ENCODE measurements at places on chromosomes 5 and 9.

DNA sequence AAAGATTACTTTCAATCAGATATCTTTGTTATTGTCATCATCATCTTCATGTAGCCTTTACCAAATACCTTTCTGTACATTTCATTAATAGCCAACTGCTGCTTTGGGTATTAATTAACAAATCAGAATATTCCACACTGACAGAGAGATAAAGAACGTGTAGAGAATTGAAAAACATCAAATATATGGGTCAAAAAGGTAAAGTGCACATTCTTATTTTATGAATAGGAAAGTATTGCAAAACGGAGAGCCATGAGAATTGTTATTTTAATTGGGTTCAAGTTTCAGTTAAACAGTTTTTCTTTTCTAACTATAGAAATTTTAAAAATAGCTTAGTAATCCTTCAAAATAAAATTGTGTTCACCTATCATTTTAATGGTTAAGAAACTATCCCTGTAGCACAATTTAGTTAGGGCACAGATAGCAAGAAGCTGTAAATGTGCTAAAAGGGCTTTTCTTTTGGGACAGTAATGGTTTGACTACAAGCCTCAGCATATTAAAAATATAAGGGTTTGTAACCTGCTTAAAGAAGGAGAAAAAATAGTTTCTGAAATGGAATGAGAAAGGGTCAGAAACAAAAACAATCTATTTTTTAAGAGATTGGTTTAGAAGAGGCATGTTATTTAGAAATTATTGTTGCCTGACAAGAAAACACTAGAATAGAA, 62.9 kb downstream of the PDE4D start:
- DNase-seq, result no peak

- no peak for DNase-seq
Measured at GRCh38 chr9:99051851-99052250, 53.1 kb upstream of the TGFBR1 start.

GRCh38 chr5:173664154-173664526, 47.7 kb upstream of the BOD1 start:
- no peak for DNase-seq

DNA sequence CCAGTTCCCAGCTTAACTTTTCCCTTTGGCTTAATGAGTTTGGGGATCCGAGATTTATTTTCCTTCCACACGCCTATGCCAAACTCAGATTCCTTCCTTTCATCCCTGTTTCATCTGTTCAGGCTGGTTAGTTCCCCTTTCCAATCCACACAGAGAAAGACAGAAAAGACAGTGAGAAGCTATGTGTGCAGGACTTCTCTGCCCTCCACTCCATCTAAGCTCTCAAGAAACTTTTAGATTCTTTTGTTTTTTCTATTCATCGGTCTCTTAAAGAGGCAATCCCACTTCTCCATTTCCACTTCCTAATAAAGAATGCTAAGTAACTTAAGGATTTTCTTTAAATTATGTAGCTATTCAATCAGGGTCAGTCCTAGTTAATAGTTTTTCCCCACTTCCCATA, 11.2 kb downstream of the ITGA1 start:
- no peak for DNase-seq

DNA sequence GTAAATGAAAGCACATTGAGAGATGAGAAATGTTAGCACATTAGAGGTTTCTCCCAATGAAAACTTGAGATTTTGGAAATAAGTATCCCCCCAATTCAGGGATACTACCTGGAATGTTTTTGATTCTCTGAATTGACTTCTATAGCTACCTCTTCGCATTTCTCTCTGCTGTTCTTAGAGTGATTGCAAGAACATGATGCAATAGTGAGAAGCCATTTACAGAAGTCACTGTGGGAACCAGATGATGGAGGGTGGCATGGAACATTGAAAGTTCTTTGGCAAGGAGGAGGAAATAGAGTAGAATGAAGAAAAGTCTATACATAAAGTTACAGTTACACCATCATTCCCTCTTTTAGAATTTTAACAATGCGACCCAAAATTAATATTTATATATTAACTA, 9.2 kb downstream of the NPR3 start:
- no peak for DNase-seq

DNA sequence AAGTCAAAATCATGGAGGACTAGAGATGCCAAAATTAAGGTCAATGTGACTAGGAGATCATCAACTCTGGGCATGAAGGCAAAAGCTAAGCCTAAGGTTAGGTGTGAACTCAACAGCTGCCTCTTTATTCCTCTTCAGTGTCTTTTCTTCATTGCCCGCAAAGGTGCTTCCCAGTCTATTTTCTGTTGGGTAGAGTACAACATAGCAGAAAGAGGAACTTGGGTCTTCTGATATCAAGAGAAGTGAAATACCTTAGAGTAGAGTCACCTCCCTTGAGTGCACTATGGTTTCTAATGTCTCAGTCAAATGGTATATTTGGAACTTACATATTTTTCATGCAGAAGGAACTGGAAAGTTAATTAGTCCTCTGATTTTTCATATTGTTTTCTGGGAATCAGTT, 122.5 kb upstream of the GRIN3A start:
- DNase-seq, result no peak

DNA sequence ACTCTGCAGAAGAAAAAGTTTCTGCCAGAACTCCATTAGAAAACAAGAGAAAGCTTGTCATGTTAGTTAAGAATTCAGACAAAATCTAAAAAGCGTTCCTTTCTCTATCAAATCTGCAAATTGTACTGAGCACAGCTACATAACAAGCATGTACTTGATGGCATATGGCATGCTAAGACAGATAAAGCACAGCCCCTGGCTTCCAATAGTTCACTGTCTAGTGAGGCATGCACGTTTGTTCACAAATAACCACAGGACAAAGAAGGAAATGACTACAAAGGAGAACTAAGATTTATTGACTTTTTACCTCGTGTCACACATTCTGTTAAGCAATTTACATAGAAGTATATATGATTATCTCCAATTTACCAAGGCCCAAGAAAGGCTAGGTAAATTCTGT, 518.2 kb upstream of the TLE4 start:
- DNase-seq, result no peak

DNA sequence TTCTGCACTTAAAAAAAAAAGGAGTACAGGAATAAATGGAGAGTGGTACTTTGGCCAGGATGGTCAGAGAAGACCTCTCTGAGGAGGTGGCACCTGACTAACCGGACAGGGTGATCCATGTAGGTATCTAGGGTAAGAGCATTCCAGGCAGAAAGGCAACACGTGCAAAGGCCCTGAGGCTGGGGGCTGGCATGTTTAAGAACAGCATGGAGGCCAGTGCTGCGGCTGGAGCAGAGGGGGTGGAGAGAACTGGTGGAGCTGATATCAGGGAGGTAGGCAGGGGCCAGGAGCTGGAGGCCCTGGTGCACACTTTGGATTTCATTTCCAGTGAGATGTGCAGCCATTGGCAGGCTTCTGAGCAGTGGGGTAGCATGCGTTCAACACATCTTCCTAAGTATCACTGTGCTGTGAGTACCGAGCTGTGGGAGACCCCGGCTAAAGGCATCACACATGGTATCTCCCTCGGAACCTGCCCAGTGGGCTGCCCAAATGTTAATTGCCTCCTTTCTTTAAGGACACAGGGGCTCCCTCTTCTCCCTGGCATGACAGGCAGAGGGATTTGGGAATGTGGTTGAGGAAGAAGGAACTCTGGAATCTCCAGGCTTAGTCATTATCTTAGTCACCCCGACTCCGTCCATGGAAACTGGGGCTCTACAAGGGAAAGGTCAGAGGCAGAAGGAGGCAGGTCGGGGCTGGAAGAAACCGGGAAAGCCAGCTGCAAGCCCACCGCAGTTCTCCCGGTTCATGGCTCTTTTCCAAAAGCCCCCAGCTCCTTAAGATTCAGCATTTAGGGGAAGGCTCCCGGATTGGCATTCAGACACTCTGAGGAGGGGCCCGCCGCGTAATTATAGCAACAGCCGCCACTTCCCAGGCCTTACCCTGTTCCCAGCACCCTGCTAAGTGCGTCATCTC, 18.6 kb downstream of the SLC6A7 start:
- no peak for DNase-seq

GRCh38 chr9:112094948-112095681, 80.0 kb downstream of the SUSD1 start:
- no peak for DNase-seq

GRCh38 chr9:31393240-31393639, 991.2 kb upstream of the ACO1 start:
- DNase-seq, result peak; percentile 5

- DNase-seq, result no peak
Measured at GRCh38 chr9:132183134-132183533, 21.3 kb downstream of the NTNG2 start.

GRCh38 chr9:116632990-116633838, 53.9 kb upstream of the TRIM32 start:
- no peak for DNase-seq

DNA sequence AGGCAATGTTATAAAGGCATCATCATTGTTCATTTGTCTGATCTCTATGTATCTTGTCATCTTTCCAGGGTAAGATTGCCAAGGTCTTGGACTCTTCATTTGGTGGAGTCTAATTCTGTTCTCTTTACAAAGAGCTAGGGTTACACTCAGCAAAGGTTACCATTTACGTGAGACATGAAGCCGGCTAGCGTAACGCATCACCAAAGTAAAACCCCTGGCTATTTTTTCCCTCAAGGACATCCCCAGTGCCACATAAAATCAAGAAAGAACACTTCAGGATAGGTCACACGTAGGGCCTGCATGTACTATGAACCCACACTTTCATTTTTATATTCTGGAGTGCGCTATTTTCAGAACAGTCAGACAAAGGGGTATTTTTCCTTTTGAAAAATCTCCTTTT, 20.0 kb upstream of the MYOT start:
- DNase-seq, result no peak

GRCh38 chr9:132267660-132268059, 87.1 kb downstream of the SETX start:
- no peak for DNase-seq

- no peak for DNase-seq
Measured at GRCh38 chr9:114051706-114052105, 26.4 kb downstream of the AMBP start.

- no peak for DNase-seq
Measured at GRCh38 chr5:167852515-167852914, 438.9 kb upstream of the WWC1 start.

GRCh38 chr5:38889424-38889823, 43.6 kb downstream of the OSMR start:
- DNase-seq, result no peak

DNA sequence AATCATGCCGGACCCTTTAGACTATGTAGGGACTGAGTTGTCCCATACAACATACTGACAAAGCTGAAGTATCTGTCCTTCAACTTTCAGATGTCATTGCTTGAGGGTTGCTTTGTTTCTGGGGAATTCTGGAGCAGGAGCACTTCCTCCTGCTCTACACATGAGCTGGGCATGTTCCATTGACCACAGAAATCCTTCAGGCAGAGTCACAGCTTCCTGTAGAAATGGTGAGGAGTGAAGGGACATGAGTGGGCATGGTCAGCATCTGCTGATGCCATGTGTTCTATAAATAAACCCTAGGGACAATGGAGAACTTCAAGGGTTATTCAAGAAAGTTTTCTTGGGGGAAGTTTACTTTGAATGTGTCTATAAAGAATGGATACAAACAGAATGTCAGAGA, 296.6 kb upstream of the FBXL7 start:
- no peak for DNase-seq

GRCh38 chr5:110054240-110054639, 364.5 kb downstream of the MAN2A1 start:
- peak; percentile 87 for DNase-seq

DNA sequence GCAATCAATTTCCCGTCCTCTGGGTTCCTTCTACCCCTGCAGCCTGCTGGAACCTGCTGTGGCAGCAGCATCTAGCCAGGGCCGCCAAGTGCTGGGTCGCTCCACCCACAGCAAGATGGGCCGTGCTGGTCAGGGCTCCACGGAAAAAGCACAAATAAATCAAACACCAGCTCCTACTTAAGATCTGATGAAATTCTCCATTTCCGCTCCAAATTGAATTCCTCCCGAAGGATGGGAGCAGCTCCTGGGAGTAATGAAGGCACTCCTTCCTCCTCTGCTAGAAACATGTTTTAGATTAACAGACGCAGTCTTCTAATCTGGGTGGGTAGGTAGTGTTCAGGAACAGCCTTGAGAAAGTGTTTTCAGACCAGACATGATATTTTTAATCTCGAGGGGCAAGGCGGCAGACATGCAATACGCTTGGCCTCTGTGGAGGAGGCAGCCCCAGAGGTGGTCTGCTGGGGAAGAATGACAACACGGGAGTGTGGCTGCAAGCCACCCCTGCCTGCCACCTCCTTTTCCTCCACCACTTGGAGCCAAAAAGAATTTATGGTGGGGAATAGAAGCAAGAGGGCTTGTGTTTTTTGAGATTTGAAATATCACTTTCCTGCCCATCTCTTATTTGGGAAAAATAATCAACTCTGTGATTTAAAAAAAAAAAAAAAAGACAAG, 194.1 kb downstream of the AOPEP start:
- DNase-seq, result no peak

- DNase-seq, result no peak
Measured at GRCh38 chr5:93476251-93476742, 104.7 kb downstream of the NR2F1-AS1 start.

GRCh38 chr9:35767458-35767857, 13.4 kb upstream of the MSMP start:
- no peak for DNase-seq

DNA sequence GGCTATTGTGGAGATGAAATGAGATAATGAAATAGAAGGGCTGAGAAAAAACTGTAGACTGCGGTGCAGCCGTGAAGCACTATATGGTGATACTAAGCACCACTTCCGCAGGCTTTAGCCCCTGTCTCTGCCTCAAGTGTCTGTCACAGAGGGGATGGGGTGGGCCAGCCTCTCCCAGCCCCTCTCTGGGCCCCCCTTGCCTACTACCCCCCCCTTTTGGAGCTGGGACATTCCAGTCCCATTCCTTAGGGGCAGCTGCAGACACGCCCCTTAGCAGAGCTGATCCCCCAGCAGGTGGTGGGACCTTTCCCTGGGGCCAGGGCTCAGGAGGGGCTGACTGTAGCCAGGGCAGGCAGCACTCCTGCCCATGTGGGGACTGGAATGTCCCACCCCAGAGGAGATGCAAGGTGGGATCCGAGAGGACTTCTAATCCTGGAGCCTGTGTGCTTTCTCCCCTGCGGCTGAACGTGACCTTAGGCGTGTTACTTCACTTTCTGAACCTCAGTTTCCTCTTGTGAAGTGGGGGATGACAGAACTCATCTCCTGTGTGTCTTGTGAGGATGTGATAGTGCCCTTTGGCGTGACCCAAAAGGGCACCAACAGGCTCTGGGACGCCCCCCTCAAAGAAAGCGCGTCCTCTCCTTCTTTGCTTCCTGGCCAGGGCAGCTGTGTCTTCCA, 1.9 kb downstream of the N4BP3 start:
- DNase-seq, result no peak

- DNase-seq, result no peak
Measured at GRCh38 chr9:79264511-79265355, 307.0 kb upstream of the TLE4 start.

- no peak for DNase-seq
Measured at GRCh38 chr5:43243270-43243669, 51.2 kb downstream of the NIM1K start.

DNA sequence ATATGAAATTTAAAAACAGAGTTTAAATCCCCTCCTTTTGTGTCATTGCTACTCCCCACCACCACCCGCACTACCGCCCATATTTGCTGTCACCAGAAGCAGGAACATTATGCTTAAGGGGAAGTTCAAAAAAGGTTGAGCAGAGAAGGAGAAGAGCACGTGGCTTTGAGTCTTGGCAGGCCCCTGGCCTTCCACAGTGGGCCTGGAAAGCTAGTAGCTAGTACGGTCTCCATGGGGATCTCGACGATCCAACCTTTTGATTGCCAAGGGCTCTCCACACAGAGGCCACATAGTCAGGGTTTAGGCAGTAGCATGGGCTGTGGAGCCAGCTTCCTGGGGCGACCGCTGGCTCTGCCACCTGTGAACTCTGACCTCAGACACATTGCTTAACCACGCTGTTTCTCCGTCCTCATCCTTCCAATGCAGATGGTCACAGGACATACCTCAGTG, 90.1 kb downstream of the GOLPH3 start:
- DNase-seq, result no peak
